ENCODE measurements at places on chromosomes 2 and 18.

DNA sequence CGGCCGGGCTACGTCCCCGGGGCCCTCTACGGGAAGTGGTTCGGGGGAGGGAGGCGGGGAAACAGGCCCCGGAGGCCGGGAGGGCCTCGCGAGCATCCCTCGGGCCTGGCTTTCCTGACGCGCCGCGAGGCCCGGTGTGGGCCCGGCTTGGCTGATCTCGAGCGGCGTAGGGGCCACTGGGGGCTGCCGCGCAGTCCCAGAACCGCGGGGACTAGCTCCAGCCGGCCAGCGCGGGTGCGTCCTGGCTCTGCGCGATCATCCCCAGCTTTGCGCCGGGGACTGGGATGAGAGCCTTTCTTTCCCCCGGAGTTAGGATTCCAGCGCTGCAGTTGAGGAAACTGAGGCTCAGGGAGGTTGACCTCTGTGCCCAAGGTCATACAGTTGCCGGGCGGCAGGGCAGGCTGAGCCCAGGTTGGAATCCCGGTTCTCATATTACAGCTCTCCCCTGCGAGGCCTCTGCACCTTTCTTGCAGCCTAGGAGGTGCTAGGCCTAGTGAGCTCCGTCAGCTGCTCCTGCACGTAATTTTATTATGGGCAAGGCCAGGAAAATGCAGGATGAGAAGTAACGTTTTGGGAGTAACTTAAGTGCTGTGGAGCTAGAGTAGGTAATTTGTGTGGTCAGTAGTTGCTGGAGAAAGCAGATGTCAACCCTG, 501 bp downstream of the LPIN1 start:
- no peak for DNase-seq

DNA sequence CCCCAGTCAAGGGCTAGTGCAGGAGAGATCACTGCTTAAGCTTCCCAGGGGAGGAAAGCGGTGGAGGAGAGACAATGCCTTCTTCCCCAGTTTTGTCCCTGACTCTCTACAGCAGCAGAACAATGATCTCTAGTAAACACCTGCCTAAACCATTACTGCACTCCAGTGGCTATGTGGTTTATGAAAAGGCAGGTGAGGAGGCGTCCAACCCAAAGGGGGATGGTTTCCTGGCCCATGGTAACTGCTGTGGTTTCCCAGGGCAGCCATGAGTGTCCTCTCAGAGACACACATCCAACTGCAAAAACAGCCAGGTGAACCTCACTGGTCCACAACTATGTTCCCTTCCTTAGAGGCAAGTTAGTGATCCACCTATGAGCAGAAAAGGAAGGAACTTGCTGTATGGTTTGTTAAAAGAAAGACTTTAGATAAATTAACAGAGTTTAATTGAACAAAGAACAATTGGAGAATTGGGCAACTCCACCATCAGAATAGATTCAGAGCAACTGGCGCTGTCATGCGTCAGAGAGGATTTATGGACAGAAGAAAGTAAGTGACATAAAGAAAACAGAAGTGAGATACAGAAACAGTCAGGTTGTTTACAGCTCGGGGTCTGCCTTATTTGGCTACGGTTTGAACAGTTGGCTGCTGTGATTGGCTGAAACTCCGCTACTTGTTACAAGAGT, 4.8 kb upstream of the TTC39C start:
- no peak for DNase-seq

DNA sequence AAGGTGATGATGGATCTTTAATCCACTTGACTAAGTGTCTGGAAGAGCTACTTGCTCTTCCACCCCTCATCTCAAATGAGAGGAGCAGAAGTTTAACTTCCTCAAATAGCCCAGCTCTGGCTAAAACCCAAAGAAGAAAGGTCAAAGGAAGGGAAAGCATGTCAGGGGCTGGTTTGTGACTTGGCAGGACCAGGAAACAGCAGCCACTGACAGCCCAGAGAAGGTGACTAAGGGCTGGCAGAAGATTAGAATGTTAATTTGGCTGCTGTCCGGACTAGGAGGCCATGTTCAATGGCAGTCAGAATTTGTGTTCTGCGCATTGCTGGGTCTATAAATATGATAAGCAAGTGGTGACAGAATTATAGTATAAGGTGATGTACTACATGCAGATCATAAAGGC, 386.2 kb downstream of the SETBP1 start:
- no peak for DNase-seq

DNA sequence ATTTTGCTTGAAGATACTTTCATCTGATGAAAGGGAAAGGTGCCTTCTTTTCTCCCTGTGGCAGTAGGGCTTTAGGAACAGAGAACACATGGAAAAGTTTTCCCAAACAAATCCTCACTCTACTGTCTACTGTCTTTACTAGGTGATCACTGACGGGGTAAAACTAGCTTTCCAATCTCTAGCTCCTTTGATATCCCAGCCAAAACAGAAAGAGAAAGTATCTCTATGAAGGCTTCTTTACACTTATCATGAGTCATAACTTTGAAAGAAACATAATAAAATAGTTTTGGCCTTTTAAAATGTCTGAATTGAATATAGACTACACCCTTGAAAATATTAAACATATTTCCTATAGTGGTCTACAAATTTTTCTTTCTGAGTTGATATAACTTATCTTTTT, 214.5 kb downstream of the DSEL start:
- no peak for DNase-seq

DNA sequence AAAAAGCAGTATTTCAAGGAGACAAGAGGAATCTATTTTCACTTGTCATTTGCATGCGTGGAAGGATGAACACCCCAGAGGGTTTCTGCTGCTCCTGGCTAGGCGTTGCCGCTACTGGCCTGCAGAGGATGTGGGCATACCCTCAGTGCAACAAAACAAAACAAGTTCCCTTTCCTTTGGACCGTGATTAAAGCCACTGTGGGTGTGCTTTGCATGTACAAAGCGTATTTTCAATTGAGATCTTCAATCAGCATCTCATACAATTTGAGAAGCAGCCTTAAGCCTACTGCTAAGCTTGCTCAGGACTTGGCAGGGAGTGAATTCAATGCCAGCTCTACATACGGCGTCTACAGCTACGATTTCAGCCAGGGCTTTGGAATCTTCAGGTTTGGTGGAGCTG, 298.4 kb downstream of the LPIN1 start:
- DNase-seq: no peak

- no peak for DNase-seq
Observed at GRCh38 chr2:53727921-53728320, 39.7 kb upstream of the CHAC2 start.

- no peak for DNase-seq
Observed at GRCh38 chr2:177784745-177785067, 287.9 kb downstream of the PDE11A start.

DNA sequence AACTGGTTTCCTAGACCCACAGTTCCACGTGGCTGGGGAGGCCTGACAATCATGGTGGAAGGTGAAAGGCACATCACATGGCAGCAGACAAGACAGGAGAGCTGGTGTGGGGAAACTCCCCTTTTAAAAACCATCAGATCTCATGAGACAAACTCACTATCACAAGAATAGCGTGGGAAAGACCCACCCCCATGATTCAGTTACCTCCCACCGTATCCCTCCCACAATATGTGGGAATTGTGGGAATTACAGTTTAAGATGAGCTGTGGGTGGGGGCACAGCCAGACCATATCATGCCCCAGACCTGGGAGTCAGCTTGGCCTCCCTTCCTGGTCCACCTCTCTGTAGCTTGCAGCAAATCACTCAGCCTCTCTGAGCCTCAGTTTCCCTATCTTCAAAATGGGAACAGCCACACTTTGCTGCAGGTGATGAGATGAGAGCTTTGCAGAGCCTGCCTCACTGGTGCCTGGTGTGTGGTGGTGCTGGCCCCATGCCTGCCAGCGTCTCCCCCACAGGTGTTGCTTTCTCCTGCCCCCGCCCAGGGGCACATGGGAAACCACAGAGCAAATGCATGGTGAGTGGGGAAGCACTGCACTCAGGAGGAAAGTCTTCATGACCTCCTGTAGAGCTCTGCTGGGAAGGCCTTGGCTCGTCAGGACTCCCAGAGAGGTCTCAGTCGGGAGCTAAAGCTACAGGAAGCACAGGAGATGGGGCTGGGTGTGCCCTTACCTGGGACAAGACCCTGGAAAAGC, 31.1 kb downstream of the GREB1 start:
- no peak for DNase-seq

DNA sequence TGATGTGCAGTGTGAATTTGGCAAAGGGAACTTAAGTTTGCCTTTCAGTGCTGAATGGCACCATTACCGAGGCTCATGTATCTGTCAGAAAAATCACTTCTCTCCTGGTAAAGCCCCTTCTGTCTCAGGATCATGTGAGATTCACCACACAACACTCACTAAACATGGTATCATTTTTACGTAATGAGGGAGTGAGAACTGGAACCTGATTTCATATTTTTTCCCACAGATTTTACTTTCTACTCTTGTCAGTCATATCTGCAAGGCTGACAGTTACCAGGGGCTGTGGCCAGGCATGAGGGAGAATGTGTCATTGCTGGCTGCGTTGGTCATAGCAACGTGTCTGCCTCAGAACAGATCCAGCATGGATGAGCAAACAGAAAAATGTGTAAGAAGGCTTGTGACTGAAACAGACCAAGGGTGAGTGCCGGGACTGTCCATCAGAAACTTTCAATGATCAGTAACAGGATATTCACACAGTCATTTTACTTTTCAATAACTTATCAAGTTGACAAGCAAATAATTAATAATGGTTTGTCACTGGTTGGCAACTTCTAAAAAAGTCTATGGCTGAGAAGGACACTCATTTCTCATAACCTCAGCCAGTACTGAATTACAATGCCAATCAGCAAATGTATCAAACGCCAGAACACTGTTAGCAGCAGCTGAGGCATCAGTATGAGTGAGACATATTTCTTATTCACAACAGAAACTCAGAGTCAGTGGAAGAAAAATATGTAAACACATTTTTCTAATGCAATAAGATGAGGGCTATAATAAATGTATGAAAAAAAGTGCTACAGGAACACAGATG, 100.5 kb downstream of the CDC42EP3 start:
- no peak for DNase-seq

DNA sequence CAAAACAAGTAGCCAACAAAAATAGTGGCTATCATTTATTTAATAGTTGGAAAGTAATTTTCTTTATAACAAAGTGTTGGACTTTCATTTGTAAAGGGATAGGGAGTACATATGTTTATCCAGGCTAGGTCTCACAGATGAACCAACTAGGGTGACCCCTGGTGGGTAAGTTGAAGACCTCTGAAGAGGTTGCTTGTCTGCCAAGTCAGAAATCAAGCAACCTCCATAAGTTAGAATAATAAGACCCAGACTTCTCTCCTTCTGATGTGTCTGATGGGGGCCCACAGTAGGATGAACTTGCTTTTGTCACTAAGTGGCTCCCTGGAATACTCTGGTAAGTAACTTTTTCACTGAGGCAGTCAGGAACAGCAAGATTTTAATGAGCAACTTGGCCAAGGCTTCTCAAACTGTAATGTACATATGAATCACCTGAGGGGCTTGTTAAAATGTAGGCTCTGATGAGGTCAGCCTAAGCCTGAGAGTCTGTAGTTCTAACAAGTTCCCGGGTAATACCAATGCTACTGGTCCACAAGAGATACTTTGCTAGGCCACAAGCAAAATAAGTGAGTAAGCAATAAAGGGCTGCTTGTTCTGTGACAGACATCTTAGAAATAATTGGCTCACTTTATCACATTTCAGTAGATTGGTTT, 319.6 kb downstream of the PIK3C3 start:
- DNase-seq: no peak

- DNase-seq: no peak
Observed at GRCh38 chr2:29743516-29743915, 177.9 kb downstream of the ALK start.

- DNase-seq: no peak
Observed at GRCh38 chr2:176494949-176495353, 225.7 kb downstream of the MTX2 start.

DNA sequence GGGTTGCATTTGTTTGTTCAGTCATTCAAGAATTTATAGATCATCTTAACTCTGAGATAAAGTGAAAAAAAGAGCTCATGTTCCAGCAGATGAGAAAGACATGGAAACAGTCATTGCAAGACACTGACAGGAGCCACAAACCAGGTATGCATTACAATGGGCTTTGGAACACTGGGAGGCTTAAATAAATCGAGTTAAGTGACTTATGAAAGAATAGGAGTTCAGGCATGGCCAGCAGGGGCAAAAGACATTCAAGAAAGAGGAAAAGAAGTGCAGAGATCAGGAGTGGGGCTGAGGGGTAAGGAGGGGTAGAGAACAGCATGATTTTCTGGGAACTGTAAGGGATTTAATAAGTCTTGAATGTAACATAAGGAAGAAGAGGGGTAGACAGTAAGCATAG, 121.2 kb upstream of the EPC2 start:
- DNase-seq: no peak

GRCh38 chr2:239687441-239687840, 286.6 kb upstream of the HDAC4 start:
- DNase-seq: no peak

DNA sequence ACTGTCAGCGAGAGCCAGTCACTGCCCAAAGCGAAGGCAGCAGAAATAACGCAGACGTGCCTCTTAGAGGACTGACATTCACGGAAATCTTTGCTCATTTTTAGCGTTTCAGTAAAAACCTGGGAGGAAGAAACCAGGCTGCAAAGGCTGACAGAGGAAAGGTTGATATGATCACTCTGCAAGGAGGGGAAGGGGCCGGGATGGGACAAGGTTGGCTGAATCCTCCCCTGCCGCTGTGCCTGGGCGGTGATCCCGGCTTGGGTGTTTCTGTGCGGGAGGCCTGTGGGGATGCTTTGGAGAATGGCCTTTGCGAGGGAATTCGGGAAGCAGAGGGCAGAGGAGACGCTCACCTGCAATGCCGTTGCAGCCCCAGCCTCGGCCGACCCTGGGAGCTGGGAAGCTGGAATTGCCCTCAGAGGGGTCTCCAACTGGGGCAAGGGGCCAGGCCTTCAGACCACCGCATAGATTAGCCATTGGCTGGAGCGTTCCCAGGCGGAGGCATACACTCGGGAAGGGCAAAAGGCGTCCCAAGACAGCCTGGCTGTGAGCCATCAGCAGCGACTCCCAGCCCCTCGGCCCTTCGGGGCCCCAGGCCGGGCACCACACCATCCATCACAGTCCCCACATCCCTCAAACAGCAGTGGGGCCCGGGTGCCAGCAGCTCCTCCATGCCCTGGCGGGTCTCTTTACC, 111.7 kb upstream of the GPC1 start:
- no peak for DNase-seq
